Naive B cell (primary cell): ENCODE measurements at places on chromosomes 6 and 20.

DNA sequence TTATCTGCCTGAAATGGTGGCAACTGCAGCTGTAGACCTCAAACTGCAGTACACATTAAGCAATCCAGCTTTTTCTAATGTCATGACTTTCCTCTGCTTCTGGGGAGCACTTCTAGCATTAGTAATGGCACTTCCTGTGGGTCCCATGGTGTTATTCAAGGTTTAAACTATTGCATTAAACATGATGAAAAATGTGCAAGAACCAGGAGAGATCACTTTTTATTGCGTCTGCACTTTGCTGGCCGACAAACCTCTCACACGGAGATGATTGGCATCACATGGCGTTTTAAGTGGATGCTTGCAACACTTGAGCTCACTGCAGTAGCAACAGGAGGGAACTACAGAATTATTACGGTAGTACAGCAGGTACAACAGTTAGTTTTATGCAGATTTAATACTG is 148.4 kb downstream of the HIVEP2 start:
- no peak overlapping the region for H3K27ac ChIP-seq
- peaks cover 33% of the 10 kb centered on the region for H3K4me1 ChIP-seq
- no peak for DNase-seq

GRCh38 chr6:103113416-103113815 is 1719.9 kb downstream of the GRIK2 start:
- H3K4me1 ChIP-seq, result no peaks in the 10 kb centered on the region
- no peaks in the 10 kb centered on the region for H3K36me3 ChIP-seq
- H3K4me3 ChIP-seq, result no peak overlapping the region
- H3K27me3 ChIP-seq, result no peaks in the 10 kb centered on the region
- DNase-seq, result no peak

DNA sequence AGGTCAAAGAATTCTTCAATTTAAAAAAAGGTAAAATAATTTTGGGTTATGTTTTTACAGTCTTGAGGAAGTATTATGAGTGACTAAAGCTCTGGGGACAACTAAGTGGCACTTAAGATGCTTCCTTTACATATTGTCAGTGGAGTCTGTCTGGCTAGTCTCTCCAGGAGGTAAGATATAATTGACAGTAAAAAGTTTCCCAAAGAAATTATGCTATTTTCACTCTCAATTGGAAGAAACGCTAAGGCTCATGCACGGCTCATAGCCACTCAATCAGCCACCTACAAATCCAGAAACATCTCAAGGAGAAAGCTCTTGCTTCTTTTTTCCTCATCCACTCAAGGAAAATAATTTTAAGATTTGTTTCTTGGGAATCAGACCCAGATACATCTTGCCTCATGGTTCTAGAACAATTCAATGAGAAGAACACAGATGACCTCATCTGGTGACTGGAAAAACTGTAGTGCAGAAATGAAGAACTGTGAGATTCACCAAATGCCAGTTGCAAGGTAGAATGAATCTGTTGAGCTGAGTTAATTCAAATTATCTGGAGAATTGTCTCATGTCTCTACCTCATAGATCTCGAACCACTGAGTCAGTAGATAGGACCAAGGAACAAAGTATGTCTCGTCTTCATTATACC is 252.9 kb downstream of the TPBG start:
- no peaks in the 10 kb centered on the region for H3K27me3 ChIP-seq
- H3K4me3 ChIP-seq, result no peak overlapping the region
- H3K4me1 ChIP-seq, result no peaks in the 10 kb centered on the region
- DNase-seq, result no peak
- no peaks in the 10 kb centered on the region for H3K36me3 ChIP-seq
- H3K27ac ChIP-seq, result no peak overlapping the region

- peak overlapping the region; percentile 70 for H3K4me3 ChIP-seq
- no peak for DNase-seq
- H3K36me3 ChIP-seq, result no peaks in the 10 kb centered on the region
- no peaks in the 10 kb centered on the region for H3K27me3 ChIP-seq
- peak overlapping the region; percentile 90 for H3K27ac ChIP-seq
- peaks cover 70% of the 10 kb centered on the region for H3K4me1 ChIP-seq
Measured at GRCh38 chr20:59159091-59159490, 4.5 kb upstream of the ZNF831 start.

DNA sequence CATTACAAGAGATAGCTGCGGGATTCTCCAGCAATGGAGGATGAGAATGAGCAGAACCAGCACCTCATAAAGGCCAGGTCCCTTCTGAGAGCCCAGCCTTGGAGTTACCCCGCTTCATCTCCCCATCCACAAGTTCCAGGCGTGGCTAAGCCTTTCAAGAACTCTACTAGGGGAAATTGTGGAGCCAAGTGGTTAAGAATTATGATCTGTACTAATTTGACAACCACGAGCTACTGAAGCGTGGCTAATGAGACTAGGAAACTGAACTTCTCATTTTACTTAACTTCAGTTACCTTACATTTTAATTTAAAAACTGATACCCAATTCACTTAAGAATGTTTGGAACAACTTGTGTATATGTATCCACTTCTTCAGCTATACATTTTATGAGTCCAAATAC is 401.0 kb downstream of the PTPRT start:
- H3K4me3 ChIP-seq, result no peak overlapping the region
- no peak for DNase-seq
- H3K27me3 ChIP-seq, result no peaks in the 10 kb centered on the region

DNA sequence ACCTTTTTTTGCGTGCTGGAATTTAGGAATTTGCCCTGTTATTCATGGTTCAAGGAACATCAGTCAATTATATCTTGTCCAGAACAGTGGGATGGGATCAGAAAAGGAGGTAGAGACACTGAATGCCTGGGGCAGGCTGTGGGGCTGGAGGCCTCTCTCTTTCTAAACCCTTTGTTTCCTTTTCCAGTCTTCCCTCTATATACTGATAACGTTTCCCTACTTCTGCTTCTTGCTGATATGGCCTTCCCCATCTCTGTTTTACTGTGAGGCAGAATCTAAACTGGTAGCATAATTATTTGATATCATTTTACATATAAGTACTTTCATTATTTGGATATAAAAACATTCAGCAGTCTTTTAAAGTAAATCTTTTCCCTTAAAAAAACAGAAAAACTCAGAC is 67.5 kb downstream of the DNAH8 start:
- no peak overlapping the region for H3K27ac ChIP-seq
- DNase-seq, result no peak
- H3K4me3 ChIP-seq, result no peak overlapping the region
